ENCODE measurements at places on chromosomes 5 and 9.
A peak's percentile ranks its signal among the peaks of the same experiment; 100 is the strongest.

- DNase-seq = peak; percentile 31
Measured at GRCh38 chr9:126550891-126551351, 62.8 kb upstream of the LMX1B start.

GRCh38 chr9:28648723-28649122 is 1075.4 kb upstream of the C9orf72 start:
- DNase-seq = peak; percentile 9

DNA sequence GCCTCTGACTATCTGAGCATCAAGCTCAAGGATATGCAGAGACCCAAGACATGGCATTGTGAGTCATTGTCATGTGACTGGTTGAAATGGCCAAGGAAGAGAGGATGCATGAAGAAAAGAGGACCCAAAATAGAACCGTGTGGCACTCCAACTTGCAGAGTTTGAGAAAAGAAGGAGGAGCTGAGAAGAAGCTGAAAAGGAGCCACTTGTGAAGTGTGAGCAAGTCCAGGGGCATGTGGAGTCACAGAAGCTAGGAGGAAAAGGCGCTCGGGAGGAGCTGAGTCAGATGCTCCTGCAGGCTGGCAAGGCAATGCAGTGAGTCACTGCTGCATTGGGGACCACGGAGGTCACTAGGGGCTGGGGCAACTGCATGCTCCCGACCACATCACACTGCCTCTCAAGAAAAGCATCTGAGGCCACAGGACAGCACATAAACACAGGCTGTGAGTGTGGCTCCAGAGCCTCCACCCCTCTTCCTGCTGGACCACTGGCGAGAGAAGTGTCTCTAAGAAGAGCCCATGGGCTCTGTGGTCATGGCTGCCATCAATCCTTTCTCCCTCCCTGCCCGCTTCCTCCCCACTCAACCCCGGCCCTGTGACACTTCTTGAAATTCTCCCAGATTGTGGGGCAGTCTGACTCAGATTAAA is 197.6 kb downstream of the DRD1 start:
- DNase-seq = no peak

- DNase-seq = peak; percentile 20
Measured at GRCh38 chr5:18114151-18114757, 480.0 kb downstream of the TAF11L14 start.

GRCh38 chr5:162703914-162704313 is 636.3 kb downstream of the GABRG2 start:
- no peak for DNase-seq

DNA sequence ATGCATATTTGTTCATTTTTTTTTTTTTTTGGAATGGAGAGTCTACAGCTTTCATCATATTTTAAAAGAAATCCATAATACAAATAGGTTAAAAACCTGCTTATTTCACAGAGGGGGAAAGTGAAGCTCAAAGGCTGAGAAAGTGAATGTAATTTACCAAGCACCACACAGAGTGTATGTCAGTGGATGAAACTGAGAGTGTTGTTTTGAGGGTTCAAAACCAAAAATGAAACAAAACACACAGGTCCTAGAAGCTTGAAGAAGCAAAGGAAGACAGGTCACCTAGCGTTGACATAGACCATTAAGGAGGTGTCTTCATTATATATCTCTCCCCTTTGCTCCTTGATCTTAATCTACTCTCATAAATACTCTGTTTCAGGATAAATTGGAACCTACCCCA is 7.5 kb downstream of the NMUR2 start:
- DNase-seq = no peak

GRCh38 chr9:87479801-87480201 is 17.9 kb upstream of the DAPK1 start:
- DNase-seq = no peak

DNA sequence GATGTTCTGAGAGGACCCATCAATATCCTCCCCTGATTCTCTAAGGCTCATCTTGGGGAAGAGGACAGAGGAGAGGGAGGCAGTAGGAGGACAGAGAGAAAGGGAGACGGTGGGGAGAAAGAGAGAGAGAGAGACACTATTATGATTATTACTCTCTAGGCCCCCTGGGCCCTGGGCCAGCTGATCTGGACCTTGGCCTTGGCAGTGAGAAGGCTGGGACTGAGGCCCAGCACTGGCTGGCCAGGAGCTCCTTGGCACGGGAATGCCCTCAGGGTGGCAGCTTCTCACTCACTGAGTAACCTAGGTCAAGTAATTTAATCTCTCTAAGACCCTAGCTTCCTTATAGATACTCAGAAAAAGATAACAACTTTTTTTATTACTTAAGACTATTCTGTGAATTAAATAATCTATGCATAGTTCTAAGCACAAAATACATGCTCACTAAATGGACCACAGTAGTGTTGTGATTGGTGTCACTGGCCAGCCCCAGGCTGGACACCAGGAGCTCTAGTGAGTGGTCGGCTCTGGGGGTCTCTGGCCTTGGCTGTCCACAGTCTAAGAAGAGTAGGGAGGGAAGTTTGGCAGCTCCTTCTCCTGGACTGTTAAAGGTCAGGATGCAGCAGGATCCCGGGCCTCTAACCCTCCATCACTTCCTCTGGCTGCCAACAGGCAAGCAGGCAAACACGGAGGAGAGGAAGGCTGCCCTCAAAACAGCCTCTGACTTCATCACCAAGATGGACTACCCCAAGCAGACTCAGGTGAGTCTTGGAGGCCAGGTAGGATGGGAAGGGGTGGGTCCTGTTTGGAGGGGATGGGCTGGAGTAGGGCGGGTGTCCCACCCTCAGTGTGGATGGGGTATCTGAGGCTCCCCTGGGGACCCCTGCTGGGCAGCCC is 50.0 kb downstream of the GSN start:
- DNase-seq = no peak

- no peak for DNase-seq
Measured at GRCh38 chr5:106392766-106393165, 1278.0 kb downstream of the EFNA5 start.

DNA sequence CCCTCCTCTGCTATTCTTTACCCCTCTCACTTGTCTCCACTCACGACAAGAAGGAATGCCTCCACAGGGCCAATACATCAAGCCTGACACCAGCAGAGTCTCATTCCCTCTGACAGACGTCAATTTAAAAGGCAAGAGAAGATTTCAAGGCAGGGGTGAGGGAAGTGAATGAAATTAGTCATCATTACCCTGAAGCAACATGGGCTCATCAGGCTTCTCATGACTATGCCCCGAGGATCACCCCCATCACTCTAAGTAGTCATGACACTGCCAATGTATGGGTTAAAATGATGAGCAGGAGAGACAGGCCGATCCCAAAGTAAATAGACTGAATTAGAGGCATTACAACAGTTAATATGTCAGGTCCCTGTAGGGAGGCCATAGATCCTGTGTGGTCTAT is 504.4 kb downstream of the TLE4 start:
- no peak for DNase-seq

- peak; percentile 20 for DNase-seq
Measured at GRCh38 chr5:172370648-172371545, 83.4 kb downstream of the SH3PXD2B start.

GRCh38 chr5:107247427-107247826 is 423.3 kb downstream of the EFNA5 start:
- no peak for DNase-seq

DNA sequence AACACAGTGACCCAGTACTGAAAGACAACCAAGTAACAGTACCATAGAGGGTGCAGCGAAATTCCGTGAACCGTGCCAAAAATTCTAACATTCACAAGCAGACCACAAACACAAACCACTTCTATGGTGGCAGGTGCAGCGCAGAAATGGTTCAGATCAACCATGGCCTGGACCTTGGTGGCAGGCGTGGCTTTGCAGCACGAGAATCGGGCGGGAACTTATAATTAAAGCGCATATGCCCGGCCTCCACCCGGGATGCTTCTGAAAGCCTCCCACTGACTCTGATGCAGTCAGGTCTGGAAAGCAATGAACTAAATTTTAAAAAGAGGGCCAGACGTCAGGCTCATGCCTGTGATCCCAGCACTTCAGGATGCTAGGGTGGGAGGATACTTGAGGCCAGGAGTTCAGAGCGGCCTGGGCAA is 68.0 kb upstream of the TBC1D9B start:
- no peak for DNase-seq

DNA sequence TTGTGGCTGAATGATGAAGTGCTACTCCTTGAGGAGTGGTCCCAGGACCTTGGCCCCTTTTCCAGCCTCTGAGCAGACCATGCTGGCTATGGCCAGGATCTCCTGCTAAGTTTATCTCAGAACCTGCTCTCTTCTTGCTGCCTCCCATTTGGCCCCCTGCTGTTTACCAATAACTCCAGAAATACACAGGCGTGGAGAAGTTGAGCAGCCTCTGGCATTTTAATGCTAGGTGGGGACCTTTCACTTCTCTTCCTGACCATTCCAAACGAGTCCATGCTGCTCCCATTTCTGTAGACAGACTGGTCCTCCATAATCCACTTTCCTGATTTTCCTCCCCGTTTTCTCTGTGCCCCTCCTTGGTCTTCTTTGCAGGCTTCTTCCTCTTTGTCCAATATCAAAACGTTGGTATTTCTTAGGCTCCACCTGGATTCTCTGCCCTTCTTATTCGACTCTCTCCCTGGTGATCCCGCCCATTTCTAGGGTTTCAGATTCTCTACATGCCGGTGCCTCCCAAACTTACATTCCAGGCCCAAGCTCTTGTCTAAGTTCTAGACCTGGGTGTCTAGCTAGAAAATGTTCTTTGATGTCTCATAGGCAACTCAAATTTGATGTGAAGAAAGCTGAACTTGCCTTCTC is 33.4 kb upstream of the TNFAIP8 start:
- no peak for DNase-seq

DNA sequence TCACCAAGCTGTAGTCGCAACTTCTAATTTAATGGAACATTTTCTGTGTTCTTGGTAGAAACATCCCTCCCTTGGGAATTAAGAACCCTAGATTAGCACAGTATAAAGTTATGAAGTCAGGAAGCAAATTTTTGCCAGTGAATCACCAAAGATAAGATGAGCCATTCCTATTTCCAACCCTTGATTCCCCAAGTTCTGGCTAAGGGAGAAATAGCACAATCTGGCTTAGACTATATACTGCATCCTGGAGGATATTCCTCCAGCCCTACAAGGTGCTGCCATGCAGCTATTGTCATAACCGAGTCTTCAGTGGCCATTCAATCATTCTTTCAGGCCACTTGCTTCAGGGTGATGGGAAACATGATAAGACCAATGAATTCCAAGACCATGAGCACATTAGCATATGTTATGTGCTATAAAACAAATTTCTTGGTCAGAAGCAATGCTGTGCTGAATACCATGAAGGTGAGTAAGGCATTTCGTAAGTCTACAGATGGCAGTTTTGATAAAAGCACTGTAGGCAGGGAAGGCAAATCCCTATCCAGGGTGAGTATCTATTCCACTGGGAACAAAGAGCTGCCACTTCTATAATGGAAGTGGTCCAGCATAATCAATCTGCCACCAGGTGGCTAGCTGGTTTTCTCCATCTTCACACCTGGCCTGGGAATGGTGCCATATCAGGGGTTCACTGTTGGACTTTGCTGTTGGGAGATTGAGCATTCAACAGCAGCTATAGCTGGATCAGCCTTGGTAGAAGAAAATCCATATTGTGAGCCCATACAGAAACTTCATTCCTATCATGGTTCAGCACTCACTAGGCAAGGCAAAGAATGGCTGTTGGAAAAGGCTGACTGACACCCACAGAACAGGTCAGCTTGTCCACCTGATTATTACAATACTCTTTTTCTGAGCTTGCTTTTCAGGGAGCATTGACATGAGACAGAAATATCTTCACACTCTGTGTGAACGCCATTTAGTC is 19.6 kb upstream of the ARL15 start:
- peak; percentile 12 for DNase-seq

GRCh38 chr9:77251050-77251449 is 73.7 kb downstream of the VPS13A start:
- no peak for DNase-seq

DNA sequence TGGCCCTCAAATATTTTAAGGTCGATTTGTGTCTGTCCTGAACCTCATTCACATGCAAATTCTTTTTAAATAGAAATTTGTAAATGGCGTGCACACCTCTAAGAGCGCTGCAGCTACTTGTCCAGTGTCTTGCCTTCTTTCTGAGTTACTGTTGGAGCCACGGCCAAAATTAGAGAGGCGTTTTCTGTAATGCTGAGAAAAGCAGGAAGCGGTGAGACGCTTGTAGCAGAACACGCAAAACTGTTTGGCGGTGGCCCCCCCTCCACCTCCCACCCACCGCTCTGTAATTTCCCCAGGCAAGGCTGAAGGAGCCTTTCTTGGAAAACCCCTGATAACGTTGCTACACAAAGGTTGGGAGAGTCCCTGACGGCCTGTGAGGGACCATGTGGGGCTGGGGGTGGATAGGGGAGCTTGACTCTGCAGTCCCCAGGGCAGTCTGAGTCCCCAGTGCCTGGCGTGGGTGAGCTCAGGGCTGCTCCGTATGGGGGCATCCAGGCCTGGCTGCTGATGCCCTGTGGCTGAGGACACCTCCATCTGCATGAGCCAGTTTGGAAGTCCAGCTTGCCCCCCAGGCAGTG is 96.5 kb downstream of the GADD45G start:
- no peak for DNase-seq

DNA sequence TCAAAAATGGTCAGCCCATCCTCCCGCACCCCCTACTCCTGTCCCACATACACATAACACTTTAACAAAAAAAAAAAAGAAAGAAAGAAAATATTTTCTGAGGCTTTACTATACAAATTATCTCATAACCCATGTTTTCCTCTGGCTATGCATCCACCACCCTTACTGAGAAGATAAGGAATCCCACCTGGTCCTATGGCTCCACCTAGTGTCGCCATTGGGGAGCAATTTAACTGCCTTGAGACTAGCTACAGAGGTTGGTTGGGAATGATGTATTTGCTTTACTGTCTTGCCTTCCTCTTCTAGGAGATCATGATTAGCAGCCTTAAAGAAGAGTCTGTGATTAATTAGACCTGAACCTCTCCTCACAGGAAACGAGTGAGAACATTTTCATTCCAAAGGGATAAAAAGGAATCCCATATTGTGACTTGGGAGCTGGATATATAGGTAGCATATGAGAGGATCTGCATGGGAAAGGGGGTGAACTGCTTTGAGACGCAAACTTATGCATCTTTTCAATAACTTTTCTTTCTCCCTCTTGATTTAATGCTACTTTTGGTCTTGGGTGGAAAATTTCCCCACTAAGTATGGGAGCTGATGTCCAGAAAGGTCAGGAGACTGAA is 77.7 kb upstream of the SELENOP start:
- DNase-seq = peak; percentile 86

- no peak for DNase-seq
Measured at GRCh38 chr5:126513302-126513701, 81.7 kb downstream of the ALDH7A1 start.

GRCh38 chr5:56247592-56247991 is 14.5 kb upstream of the ANKRD55 start:
- DNase-seq = no peak

DNA sequence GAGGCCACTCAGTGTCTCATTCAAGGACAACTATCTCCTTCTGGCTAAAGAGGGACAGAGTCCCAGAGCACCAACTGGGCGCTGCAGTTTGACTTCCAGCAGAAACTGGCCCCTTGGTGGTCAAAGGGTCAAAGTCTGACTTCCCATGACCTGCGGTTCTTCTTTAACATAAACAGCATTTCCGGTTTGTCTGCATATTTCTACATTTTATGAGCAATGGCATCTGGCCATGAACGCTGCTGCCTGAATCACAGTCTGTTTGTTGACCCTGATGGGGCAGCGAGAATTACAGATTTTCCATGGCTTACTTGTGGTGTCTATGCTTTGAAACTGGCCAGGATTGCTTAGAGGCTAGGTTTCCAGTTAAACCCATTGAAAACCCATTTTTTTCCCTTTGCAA is 1.3 kb downstream of the TNFSF15 start:
- no peak for DNase-seq
